ENCODE measurements at places on chromosomes 13 and 19.
A peak's percentile ranks its signal among the peaks of the same experiment; 100 is the strongest.

- DNase-seq: no peak
Measured at GRCh38 chr19:13240312-13241022, 90.3 kb downstream of the IER2 start.

DNA sequence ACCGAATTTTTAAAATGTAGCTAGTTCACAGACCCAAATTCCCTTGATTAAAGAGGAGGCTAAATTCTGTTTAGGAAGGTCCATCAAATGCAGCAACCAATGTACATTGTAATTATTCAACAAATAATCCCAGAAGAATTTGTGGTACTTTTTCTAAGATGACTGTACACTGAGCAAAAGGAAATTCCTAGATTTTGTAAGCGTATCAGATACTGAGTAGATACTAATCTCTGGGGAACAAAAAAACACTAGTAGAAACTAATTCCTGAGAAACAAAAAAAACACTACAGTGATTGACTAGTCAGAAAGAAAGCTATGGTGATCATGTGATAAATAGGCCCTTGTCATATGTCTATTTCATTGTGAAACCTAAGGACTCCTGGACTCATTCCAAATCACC lies 246.1 kb downstream of the PCDH17 start:
- no peak for DNase-seq

DNA sequence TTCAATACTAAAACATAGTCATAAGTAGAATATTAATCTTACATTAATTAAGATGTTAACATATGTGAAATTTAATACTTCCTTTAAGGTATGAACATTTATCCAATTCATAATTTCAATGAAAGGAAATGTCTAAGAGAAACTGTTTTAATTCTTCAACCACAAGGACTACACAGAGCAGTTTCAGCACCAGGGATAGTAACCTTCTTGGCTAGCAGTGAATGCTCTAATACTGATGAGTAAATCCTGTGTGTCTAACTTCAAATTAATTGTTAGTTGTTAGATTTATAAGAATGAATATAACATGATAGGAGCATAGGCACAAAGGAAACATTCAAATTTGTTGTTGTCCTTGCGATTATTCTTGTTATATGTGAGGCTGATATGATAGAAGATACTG lies 15.6 kb upstream of the NBEA start:
- peak; percentile 50 for DNase-seq

DNA sequence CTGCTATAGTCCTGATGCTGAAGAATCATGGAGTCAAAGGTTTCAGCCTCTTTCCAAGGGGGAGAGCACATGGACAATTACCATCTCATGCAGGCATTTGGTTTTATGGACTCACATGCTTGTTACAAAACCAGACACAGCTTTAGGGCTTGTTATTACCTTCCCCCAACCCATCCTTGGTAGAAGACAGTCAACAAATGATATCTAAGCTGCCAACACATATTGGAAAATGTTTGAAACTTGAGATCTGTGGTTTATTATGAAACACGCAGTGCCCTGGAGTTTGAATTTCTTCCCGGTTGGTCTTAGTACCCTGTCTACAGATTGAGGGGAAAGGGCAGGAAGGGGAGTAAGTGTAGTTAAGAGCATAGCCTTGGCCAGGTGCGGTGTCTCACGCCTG lies 12.5 kb upstream of the CYP2A6 start:
- no peak for DNase-seq

- peak; percentile 51 for DNase-seq
Measured at GRCh38 chr19:19372656-19373416, 32.6 kb upstream of the GATAD2A start.
